NCI-H526 treated with DMSO at 0.1 percent for 48 hours (cell line): ENCODE measurements at places on chromosomes 13 and 19.

GRCh38 chr13:76879883-76880270 is 6.3 kb downstream of the KCTD12 start:
- DNase-seq, result no peak

DNA sequence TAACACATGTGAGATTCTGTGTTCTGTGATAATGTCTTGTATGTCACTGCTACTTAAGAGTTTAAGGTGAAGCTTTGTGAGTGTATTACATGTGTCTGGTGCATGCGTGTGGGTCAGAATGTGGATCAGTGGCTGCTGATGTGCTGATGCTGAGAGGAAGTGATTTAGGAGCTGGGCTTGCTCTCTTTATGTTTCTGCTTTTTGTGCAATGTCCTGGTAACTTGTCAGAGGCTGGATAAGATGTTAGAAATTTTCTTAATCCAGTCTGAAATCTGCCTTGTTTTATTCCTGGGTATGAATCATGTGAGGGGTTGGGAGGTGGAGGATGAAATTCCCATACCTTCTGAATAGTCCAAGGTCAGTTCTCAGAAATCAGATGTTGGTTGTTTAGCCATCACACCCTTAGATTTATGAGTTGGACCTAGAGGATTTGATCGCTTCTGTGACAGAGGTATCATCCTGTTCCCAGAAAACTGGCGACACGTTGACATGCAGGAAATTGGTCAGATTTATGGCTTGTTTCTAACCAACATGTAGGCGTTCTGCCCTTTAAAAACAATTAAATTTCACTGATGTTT is 24.5 kb upstream of the CXCL17 start:
- no peak for DNase-seq

DNA sequence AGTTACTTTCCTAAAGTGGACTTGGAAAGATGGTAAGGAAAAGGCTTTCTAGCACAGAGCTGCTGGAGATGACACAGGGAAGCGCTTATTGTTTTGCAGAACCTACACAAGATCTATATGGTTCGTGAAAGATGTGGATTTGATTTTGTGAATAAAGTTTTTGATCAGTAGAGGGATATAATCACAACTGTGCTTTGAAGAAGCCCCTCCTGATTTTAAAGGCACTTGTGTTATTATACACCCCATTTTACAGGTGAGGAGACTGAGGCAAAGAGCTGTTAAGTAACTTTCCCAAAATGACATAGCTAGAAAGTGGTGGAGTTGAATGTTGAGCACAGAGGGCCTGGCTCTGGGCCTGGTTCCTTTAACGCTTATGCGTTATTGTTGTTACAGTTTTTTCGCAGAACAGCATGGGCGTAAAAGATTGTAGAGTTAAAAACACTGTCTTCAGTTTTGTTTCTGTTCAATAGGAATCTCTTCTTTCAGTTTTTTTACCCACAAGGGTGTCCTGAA is 1.4 kb downstream of the TDRD3 start:
- DNase-seq, result no peak

DNA sequence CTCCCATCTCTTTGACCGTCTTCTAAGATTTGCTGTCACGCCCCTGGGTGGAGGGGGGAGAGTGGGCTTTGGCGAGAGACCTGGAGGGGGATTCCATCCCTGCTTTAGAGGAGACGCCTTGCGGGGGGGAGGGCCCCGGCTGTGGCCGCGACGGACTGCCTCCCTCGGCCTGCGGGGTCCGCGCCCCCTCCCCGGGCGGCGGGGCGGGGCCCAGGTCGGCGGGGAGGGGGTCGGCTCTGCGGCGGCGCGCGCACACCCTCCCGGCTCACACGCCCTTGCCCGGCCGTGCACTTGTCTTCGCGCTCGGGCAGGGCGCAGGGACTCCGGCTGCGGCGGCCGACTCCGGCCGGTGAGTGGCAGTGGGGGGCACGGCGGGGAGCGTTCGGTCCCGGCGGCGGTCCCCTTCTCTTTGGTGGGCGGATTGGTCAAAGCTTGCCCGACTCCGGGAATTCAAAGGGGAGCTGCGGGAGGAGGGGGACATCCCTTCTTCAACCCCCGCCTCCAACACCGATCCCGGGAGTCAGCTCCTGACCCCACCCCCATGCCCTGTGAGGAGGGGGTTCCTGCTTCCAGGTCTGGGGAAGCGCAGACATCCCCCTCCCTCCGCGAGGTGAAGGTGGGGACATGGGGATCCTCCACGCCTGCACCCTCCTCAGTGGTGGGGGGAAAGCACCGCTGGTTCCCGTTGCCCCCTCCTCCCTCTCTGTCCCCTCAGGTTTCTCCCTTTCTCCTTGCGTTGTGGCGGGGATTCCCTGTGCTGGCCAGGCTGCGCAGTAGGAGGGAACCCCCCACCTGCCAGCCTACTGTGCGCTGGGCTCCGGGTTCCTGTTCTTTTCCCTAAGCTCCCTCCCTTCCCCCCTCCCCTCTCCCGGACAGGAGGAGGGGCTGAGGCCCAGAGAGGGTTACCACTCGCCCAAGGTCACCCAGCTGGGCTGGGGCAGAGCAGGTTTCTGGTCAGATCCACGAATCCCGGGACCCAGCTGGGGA is 14.6 kb upstream of the KCNN1 start:
- no peak for DNase-seq

DNA sequence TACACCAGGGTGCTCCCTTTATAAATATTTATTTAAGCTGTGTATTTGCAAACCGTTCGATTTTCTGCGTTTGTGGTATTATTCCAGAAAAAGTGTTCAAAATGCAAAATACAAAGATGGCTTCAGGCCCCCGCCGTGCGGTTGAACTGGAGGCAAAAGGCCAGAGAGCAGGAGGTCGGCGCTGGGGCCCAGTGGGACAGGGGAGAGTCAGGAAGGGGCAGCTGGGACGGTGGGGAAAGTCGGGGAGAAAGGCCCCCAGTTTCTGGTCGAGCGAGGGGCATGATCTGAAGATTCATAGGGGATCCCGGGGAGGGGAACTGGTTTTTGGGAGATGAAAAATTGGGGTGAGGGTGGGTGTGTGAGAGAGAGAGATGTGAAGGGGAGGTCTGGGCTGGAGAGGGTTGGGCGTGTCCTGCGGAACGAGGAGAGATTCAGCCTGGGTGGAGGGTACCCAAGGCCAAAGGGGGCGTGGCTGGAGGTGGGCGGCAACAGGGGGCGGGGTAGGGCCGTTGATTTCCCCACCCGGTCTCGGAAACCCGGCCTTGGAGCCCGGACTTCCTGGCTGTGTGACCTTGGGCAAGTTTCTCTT is 678 bp downstream of the ISOC2 start:
- DNase-seq, result peak; percentile 43
